Stimulated activated CD8-positive, alpha-beta memory T cell treated with anti-CD3 and anti-CD28 coated beads, Interleukin-15, amount 100 ng/mL, for 4 hours (primary cell): ENCODE measurements at places on chromosomes 12 and 14.

GRCh38 chr14:54175298-54175942 lies 218.8 kb upstream of the BMP4 start:
- DNase-seq = no peak

DNA sequence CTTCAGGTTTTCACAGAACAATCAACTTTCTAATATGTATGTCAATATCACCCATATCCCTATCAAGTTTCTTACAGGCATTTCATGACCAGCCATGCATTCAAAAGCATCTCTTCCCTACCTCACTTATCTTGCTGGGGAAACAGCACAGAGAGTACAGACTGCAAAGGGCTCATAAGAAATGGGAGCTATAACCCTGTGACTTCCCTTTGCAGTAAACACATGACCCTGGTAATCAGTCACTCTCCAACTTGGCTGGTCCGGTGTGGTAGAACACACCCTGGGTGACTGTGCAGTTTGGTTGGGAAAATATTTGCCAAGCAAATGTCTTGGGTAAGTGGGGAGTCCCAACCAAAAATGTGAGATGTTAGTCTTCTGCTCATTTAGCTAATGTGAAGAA lies 49.4 kb upstream of the TMCC3 start:
- no peak for DNase-seq

DNA sequence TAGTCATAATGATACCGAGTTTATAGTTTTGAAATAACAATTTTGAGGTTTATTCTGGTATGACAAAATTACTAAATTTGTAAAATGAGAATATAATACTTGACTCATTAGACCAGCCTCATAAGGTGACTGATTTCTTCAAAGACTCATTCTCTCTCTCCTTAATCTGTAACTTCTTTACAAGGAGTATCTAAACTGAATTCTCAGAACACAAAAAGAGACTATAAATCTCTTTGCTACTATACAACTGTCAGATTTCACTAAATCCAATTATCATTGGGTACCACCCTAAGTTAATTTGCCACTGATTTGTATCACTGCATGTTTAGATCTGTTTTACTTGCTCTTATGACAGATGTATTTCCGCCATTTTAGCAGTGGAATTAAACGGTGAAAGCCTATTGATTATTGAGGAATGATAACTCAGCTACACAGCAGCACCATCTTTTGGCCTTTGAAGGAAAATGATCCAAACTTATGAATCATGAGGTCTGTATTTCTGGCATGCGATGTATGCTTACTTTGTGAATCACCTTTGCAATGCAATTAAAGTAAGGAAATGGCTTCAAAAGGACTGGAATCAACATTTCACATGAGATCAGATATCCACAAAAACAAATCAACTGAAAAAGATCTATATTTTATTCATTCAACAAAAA lies 161.2 kb downstream of the RERGL start:
- DNase-seq = no peak

GRCh38 chr14:26992403-26993115 lies 394.7 kb upstream of the NOVA1 start:
- no peak for DNase-seq

- no peak for DNase-seq
Observed at GRCh38 chr14:23366426-23366921, 1.5 kb upstream of the EFS start.

DNA sequence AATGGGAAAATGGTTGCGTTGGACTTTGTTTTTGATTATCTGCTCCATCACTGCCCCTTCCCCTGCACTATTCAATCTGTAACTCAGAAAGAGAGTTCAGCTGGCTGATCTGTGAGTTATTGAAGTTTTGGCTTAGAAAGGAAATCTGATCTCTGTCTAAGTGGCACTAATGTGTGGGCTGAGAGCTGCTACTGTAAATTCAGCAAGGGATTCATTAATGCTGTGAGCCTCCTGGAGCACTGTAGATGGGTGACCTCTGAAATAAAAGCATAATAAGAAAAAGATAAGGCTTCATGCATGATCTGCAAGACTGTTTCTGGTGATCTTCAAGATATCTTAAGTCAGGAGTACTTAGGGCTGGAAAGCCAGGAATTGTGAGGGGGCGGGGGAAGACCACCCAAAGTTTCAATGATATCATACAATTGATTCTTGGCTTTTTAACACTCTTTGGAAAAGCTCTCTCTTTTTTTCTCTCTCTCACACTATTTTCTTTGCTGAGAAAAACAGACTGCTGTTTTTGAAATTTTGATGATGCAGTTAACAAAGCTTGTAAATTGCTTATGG lies 101.1 kb downstream of the C12orf75 start:
- DNase-seq = no peak

GRCh38 chr12:5078423-5078822 lies 34.7 kb downstream of the KCNA5 start:
- DNase-seq = no peak

- DNase-seq = no peak
Observed at GRCh38 chr14:91377700-91378652, 39.6 kb downstream of the CCDC88C start.

DNA sequence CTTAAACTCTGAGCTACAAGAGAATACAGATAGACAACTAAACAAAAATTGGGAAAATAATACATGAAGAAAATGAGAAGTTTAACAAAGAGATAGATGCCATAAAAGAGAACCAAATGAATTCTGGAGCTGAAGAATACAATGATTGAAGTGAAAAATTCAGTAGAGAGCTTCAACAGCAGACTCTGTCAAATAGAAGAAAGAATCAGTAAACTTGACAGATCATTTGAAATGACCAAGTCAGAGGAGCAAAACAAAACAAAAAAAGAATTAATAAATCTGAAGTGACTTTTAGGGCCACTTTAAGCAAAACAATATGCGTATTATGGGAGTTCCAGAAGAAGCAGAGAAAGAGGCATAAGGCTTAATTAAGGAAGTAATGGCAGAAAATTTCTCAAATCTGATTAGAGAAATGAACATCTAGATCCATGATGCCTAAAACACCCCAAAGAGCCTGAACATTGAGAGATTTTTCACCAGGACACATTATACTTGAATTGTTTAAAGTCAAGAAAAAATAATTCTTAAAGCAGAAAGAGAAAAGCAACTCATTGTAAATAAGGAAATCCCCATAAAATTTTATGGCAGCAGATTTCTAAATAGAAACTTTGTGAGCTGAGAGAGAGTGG lies 61.0 kb upstream of the RNU6-8 start:
- no peak for DNase-seq

GRCh38 chr12:8629486-8630033 lies 16.9 kb upstream of the AICDA start:
- no peak for DNase-seq

DNA sequence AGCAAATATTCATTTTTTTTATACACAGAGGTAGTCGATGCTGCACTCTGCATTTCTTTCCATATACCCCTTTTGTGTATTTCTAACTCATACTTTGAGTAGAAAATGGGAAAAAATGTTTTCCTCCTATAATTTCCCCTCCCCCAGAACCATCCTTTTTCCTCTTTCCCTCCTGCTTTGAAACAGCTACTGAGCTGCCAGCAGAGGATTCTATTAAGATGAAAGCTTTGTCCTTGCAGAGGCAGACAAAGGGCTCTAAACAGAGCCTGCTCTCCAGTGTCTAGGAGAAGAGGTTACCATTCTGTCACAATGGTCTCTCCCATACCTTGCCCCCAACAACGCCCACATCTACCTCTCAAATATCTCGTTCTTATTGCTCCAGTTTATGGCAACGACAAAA lies 74.6 kb upstream of the OSBPL8 start:
- no peak for DNase-seq

- DNase-seq = no peak
Observed at GRCh38 chr12:30989754-30990153, 63.2 kb downstream of the TSPAN11 start.

DNA sequence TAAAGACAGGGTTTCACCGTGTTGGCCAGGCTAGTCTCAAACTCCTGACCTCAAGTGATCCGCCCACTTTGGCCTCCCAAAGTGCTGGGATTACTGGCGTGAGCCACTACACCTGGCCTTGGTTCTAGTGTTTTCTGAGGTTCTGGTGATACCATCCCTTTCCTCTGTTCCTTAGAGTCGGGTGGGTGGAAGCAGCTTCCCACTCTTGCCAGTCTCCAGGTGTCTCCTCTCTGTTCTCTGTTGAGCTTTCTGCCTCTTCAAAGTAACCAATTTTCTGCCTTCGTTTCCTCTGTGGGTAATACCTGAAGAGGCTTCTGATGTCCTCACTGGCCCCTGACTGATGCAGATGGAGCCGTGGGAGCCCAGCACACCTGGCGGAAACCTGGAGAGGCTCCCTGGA lies 53.4 kb upstream of the LHX5 start:
- DNase-seq = no peak
